BJ (cell line): ENCODE measurements at places on chromosomes 3 and 15.

GRCh38 chr3:149291178-149291577, 42.3 kb downstream of the TM4SF18 start:
- no peak for DNase-seq

DNA sequence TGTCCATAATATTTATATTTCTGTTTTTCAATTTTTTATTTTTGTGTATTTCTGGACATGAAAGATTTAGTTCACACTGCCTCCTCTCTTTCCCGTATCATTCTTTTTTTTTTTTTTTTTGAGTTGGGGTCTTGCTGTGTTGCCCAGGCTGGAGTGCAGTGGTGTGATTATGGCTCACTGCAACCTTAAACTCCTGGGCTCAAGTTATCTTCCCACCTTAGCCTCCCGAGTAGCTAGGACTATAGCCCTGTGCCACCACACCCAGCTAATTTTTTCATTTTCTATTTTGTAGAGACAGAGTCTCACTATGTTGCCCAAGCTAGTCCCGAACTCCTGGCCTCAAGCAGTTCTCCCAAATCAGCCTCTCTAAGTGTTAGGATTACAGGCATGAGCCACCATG, 53.6 kb downstream of the PRKCI start:
- DNase-seq, result no peak

DNA sequence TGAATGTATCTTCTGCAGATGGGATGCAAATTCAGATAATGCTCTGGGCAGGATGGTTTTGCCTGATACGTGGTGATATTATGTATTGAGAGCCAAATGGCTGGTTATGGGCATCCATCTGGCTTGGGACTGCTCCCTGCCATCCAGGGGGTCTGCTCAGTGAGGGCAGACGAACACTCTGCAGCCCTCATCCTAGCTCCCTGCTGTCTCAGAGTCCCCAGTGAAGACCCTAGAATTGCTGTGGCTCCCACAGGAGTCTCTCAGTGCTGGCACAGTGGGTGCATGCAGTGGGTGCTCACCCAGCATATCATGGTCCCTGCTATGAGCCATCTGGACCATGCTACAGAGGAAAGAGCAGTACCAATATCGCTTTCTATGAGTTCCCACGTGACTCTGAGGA, 10.3 kb downstream of the CX3CR1 start:
- DNase-seq, result no peak

- DNase-seq, result no peak
Observed at GRCh38 chr3:40173227-40173721, 136.2 kb upstream of the EIF1B start.

DNA sequence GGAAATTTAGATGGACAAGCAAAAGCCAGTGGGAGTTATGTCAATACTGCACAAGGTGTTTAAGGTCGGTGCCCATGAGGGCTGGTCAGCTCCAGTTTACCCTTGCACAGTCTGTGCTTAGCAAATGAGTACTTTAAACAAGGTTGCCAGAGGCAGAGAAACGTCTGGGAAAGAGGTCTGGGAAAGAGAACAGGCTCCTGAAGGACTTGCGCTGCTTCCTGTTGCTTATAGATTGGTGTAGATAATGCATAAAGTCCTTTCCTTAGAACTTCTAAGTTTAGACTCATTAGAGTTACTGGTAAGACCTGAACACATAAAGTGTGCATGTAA, 162.6 kb upstream of the P2RY1 start:
- no peak for DNase-seq

GRCh38 chr3:105516972-105517371, 150.3 kb downstream of the ALCAM start:
- no peak for DNase-seq

DNA sequence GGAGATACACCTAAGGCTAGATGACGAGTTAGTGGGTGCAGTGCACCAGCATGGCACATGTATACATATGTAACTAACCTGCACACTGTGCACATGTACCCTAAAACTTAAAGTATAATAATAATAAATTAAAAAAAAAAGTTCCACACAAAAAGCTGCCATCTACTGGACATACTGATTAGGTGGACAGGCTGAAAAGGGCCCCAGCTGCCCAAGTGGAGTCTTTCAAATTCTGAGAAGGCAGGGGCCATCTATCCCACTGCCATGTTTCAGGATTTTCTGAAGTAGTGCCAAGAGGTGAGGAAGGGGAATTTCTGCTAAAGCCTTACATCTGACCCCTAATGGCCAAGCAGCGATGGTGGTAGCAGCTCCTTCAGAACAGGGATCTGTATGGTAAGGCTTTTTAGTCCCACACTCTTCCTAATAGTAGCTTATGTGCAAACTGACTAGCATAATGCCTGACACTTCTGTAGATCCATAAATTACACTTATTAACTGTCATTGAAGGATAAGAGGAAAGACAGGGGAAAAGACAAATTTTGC, 7.7 kb downstream of the FSTL1 start:
- no peak for DNase-seq

- no peak for DNase-seq
Observed at GRCh38 chr3:346186-346585, 149.6 kb downstream of the CHL1 start.
